CD4-positive, alpha-beta T cell treated with Interleukin-2 at 100 ng/mL for 4 hours (primary cell): ENCODE measurements at places on chromosomes 7 and 10.

- peak; percentile 31 for DNase-seq
These were observed 919 bp downstream of the MAFK start for GRCh38 chr7:1531263-1531978.

- DNase-seq, result no peak
These were observed 107.7 kb downstream of the BBS9 start for GRCh38 chr7:33237036-33237435.

GRCh38 chr7:95088536-95089215 lies 181.3 kb downstream of the PPP1R9A start:
- DNase-seq, result no peak

DNA sequence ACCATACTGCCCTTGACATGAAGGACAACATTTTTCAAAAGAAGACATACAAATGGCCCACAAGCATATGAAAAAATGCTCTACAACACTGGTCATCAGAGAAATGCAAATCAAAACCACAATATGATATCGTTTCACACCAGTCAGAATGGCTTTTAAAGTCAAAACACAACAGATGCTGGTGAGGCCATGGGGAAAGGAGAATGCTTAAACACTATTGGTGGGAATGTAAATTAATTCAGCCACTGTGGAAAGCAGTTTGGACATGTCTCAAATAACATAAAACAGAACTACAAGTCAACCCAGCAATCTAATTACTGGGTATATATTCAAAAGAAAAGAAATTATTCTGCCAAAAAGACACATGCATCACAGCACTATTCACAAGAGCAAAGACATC lies 4.2 kb upstream of the NT5C3A start:
- no peak for DNase-seq

GRCh38 chr10:8416760-8417159 lies 362.3 kb downstream of the GATA3 start:
- DNase-seq, result peak; percentile 56

GRCh38 chr7:77985232-77985973 lies 186.8 kb downstream of the PHTF2 start:
- no peak for DNase-seq

- no peak for DNase-seq
These were observed 5.4 kb upstream of the SUV39H2 start for GRCh38 chr10:14873090-14873760.

DNA sequence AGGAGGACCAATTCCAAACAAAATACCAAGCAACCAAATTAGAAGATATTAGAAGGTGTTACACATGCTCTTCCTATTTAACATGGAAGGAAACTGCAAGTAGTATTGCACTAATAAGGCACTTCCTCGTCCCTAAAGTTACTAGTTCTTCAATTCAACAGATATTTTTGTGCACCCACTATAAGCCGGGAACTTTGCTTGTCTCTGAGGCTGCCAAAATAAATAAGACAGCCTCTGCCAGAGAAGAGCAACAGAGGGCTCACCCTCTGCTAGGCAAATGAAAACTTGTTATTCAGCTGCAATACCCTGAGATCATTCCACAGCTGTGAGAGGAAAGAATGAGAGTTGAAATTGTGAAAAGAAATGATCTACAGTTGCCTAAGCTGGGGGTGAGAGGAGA lies 37.4 kb upstream of the GSAP start:
- DNase-seq, result no peak

DNA sequence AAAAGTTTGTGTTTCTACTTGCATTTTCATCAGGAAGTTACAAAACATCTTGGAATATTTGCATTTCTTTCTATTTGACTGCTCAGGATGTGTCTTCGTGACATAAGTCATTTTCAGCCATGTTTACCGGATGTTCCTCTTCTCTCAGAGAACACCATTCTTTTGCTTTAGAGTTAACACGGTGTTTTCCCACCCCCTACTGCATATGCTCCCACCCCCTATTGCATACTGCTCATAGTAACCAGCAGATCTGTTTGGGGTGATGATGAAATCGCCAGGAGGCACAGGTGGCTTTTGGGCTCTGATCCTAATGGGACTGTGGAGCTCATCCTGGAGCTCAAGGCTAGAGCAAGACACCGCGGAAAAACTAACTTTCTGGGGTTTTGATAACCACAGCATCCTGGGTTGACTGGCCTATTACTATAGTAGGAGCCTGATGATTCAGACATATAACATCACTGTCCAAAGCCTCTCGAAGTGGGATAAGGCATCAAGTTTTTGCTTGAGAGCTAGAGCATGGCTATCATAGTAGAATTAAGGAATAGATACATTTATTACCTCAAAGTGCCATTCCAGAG lies 65.1 kb upstream of the BET1 start:
- no peak for DNase-seq

GRCh38 chr7:100038326-100038725 lies 11.2 kb upstream of the ZSCAN21 start:
- DNase-seq, result no peak

GRCh38 chr7:114819616-114820362 lies 102.1 kb upstream of the MDFIC start:
- no peak for DNase-seq

DNA sequence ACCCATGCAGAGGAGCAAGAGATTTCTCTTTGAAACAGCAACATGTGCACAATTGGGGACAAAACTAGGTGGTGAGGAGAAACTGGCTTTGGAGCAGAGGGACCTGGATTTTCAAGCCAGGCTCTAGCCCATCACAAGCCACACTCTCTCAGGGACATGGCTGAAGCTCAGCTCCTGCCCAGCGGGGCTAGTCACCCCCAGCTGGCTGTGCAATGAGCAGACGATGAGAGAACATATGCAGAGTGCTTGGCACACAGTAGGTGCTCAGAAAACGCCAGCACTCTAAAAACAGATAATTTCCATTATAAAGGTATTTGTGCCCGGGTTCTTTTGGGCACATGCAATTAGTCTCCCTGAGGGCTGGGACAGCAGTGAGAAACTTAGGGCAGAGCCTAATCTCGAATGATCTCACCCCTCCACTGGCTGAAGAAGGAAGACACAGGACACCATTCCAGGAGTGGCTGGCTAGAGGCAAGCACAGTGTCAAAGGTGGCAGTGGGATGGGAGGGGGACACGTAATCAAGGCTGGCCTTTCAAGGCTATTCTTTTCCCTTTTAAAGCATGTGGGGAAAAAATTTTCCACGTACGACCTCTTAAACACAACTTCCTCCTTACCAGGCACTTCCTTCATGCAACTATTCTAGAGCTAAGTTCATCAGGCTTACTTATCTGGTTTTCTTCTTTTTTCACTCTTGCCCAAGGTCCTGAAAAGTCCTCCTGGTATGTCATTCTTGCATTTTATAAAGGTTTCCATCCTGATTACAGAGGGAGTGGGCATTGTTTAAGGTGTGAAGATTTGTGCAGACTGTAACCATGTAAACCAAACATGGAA lies 15.1 kb downstream of the FAM53B start:
- no peak for DNase-seq

GRCh38 chr10:51244748-51245490 lies 170.6 kb downstream of the PRKG1 start:
- DNase-seq, result no peak

DNA sequence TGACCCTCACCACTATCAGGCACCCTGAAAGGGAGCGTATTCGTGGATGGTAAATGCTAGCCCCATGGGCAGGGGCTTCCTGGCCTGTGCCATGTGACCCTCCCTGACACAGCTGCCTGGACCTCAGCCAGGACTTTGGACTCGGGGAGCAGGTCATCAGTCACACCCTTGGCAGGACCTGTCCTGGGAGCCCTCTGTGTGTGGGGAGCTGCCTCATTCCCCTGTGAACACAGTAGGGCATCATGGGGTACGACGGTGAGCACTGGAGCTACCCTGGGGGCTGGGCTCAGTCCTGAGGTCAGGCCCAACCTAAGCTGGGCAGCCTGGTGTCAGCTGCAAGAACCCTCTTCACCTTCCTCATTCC lies 129.3 kb upstream of the FAM20C start:
- DNase-seq, result no peak

- DNase-seq, result peak; percentile 27
These were observed 61.2 kb upstream of the LRRN3 start for GRCh38 chr7:111029574-111030251.

GRCh38 chr10:48589266-48589665 lies 15.6 kb downstream of the ARHGAP22 start:
- no peak for DNase-seq

- DNase-seq, result no peak
These were observed 196.7 kb downstream of the PRKG1 start for GRCh38 chr10:51270936-51271530.

- DNase-seq, result no peak
These were observed 161.3 kb downstream of the IPMK start for GRCh38 chr10:58106211-58107035.

GRCh38 chr7:108299251-108299973 lies 156.8 kb downstream of the NRCAM start:
- no peak for DNase-seq

- DNase-seq, result no peak
These were observed 3.8 kb downstream of the GIMAP1 start for GRCh38 chr7:150719960-150720891.

DNA sequence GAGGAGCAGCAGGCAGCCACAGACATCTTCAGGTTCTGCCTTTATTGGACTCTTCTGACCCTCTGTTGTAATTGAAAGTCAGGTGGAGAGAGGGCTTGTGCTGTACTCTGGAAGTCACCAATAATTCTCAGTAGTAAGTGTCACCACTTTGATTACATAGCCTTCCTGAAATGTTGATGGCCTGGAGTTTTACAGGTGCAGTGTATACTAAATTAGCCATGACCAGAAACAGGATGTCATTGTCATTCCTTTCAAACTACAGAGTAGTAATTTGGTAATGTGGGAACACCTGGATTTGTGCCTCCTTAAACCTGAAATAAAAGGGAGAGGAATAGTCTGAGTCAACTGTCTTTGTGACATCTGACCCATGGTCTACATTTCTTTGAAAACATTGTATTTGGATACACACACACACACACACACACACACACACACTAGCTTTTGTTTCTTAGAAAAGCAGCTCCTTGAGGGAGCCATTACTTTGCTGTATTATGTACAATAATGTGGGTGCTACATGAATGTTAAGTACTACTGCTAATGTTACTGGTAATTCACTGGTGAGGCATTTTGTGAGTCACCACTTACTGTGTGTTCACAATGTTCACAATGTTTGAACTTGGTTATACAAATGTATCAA lies 19.6 kb downstream of the ARL4A start:
- no peak for DNase-seq

DNA sequence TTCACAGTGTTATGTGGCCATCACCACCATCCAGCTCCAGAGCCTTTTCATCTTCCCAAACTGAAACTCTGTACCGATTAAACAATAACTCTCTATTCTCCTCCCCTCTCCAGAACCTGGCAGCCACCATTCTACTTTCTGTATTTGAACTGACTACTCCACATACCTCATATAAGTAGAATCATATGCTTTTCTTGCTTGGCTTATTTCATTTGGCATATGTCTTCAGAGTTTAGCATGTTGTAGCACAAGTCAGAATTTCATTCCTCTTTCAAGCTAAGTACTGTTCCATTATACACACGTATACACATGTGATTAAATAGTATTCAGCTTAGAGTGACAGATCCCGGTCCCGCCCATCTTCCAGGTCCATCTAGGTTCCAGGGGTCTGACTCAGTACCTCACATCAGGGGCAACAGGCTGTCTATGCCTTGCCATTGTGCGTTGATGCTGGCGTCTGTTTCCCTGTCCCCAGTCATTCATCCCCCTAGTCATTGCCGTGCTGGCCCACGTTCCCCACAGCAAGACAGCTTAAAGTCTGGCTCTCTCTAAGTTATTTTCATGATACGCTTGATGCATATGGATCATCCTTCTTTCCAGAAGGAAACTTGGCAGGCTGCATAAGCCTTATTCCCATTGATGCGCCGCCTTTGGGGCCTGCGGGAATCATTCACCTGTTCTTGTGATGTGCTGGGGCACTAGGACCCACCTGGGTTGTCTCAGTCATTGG lies 108.3 kb downstream of the CHN2 start:
- DNase-seq, result no peak

- DNase-seq, result no peak
These were observed 193.1 kb upstream of the POM121L12 start for GRCh38 chr7:52842202-52842900.

DNA sequence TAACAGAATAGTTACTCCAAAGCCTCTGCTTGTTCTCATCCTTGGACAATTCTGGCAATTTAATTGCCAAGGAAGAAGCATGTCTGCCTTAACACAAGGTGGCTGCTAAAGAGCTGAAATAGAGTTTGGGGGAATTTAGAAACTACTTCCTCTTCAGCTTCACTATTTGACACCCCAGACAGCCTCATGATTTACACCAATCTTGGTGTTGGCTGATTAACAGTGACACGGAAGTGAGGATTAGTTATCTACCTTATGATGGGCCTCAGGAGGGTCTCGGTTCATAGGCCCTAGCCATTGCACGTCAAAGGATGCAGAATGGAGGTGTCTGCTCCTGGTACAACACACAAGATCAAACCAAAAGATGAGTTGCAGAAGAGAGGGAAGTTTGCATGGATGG lies 102.4 kb downstream of the RELN start:
- no peak for DNase-seq

DNA sequence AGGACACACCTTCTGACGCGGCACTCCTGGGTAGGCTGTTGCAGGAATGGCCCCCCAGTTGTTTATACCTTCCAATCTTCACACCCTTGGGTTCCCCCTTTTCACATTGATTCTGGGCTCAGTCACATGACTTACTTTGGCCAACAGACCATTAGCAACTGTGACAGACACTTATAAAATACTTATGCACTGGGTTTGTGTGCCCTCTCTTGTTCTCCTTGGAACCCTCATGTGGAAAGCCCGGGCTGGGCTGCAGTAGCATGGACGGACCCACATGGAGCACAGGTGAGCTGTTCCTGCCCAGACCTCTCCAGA lies 69.0 kb downstream of the ATXN7L1 start:
- no peak for DNase-seq

DNA sequence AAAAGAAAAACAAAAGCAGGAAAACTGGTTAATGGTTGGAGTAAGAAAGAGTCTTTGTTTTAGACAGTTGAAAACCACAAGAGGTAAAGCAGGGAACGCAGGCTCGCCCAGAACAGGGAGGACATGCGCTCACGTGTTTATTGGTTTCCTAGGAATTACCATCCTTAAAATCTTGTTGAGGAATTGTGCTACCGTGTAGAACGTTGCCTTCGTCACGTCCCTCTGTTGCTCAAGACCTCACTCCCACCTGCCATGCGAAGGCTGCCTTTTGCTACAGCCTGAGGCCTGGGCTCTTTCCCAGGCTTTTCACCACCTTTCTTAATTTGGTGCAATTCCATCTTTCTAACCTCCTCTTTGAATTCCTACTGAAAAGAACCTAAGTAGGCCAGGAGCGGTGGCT lies 61.6 kb upstream of the CAMK1D start:
- DNase-seq, result no peak

- no peak for DNase-seq
These were observed 7.0 kb upstream of the NDST2 start for GRCh38 chr10:73818402-73818801.
